ENCODE measurements at places on chromosomes 1 and 21.

DNA sequence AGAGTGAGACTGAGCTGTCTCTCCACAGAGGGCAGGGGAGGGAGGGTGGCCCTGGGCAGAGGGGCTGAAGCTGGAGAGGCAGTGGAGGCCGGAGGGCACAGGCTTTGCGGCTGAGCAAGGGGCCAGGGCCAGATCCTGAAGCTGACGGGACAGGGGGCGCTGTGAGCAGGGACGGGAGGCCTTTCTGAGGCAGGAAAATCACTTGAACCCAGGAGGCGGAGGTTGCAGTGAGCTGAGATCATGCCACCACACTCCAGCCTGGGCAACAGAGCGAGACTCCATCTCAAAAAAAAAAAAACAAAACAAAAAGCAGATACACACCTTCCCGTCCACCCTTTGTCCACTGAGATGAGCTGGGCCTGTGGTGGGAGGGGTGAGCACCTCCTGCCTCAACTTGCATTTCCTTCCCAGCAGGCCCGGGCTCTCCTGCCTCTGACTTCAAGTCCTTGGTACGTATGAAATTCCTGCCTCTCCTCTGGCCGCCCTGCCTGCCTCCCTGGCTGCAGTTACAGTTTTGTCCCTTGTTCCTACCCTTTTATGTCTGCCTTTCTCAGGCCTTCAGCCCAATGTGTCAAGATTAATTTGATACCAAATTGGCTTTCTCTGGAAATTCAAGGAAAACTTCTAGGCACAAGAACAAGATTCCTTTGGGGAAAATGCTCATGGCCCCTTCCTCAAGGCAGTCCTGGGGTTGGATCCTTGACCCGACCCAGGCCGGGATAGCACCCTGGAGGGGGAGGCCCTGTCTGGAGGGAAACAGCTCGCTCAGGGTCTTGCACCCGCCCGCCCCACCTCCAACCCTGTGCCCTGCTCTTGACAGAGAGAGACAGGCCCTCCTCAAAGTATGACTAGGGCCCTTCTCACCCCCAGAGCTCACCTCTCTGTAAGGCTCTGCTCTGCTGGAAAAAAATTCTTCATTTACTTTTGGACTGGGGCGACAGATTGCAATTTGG is 11.2 kb upstream of the ADAMTSL4 start:
- DNase-seq: no peak

- no peak for DNase-seq
These were observed 96.9 kb downstream of the ADSS2 start for GRCh38 chr1:244354810-244355278.

DNA sequence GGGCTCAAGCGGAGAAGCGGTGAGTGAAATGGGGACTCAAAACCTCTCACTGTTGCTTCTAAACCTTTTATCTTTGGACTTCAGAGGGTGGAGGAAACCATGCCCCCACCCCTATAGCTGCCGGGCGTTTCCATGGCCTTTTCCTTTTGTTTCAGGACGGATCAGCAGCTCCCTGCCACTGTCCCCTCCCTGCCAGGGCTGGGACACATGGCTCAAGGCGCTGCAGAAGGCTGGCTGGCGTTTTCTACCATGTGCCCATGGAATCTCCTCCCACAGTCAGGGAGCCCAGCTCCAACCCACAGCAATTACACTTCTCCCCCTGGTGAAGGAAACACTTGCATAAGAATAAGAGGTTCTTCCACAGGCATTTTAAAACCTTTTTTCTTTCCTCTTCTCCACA is 812.7 kb downstream of the PLA2G4A start:
- no peak for DNase-seq

- no peak for DNase-seq
These were observed 87.2 kb upstream of the MAP1LC3C start for GRCh38 chr1:242086093-242086492.

DNA sequence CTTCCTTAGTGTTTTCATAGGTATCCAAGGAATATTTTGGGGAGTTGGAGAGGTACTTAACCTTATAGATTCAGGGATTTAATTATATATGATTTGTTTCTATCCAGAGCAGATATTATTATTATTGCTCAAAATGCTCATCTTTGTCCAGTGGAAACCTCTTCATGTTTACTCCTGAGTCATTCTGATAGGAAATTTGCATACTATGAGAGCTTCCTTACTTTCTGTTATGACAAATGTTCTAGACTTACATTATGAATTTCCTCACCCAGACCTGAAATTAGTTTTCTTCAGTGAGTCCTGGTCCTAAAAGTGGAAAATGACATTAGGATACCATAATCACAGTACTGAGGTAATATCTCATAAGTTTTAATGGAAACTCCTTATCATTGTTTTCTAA is 57.5 kb upstream of the PLPPR5 start:
- no peak for DNase-seq

DNA sequence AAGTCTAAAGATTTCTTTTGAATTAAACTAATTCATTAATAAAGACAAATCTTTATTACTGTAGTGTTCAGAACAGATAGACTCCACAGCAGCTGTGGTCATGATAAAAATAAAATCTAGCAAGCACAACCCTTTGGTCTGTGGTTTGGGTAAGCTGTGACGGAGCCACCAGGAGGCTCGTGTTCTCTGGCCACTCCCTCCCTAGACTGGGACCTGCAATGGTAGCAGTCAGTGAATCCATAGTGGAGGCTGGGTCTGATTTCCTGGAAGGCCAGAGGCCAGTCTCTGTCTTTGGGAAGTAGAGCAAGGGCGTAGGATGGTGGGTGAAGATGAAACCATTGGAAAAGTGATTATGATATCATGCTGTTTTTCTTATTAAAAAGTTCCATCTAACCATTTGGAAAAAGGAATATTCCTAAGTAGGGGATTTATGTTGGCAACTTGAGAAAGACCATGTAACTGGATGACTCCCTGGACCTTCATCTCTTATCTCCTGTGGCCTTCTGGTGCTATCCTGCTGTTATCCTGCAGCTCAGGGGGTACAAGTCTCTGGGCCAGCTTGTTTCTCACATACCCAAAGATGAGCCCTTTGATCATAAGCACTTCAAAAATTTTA is 39.0 kb downstream of the TENT5C start:
- DNase-seq: no peak

GRCh38 chr1:171852272-171852671 is 11.0 kb downstream of the DNM3 start:
- no peak for DNase-seq

GRCh38 chr1:50271968-50272578 is 151.2 kb downstream of the DMRTA2 start:
- peak; percentile 9 for DNase-seq
